Esophagus squamous epithelium (tissue), 5 donors: ENCODE measurements at places on chromosomes 4 and X.

GRCh38 chrX:121836000-121836399 lies 788.6 kb downstream of the GLUD2 start:
- DNase-seq: no peak

DNA sequence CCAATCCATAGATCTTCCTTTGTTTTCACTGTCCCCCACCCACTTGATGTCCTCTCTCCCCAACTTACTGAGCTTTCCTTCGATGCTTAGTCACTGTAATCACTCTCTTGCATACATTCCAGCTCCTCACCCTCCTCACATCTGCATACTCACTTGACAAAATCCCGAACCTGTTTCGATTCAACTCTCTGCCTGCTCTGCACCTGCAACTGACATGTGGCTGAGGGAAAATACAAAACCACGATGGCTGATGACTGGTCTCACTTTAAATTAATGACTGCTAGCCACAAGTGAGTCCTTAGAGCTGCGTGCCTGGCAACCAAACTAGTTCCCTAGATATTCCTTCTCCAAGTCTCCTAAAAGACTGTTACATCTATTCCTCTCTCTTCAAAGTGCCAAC lies 70.4 kb upstream of the FHL1 start:
- no peak for DNase-seq

DNA sequence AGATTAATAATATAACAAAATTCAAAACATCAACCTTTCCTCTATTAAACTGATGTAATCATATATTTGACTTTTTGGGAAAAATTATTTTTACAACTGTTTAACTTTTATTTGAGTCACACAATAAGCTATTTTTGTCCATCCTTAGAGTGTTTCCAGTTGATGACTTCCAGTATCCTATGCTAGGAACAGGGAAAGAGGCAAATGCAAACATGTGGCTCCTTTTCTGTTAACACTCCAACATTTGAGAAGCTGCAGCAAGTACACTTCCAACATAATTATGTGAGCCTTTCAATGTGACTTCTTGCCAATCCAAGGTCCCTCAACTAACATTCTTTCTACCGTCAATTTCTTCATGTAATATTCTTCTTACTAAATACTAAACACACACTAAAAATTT lies 117.7 kb downstream of the PPA2 start:
- DNase-seq: no peak

- no peak for DNase-seq
Observed at GRCh38 chrX:155143959-155144548, 72.2 kb upstream of the VBP1 start.

DNA sequence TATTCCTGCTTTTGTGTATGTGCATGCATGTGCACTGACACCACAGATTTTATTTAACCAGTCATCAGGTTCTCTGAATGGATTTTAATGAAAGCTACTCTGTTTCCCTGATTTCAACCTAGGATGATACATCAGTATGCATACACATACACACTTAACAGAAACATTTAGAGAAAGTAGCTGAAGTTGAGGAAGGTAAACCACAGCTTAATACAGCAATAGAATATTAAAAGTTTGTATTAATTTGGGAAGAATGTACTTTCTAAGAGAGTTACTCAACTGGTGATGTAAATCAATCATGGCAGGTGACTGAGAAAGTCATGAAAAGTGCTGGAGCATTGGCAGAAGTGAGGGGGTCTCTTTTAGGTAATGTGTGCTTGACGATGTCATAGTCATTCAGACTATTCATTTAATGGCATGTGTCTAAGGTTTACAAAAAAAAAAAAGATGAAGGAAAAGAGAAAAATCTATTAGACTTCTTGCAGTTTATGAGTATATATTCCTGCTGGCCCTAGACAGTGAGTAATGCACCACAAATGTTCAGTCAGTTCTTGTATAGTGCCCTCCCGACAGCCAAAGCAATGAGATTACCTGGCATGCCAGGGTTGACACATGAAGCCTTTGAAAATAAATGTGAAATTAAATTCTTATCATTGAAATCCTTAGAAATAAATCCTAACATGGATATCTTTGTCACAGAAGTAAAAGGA lies 187.6 kb downstream of the RAPGEF2 start:
- DNase-seq: no peak

DNA sequence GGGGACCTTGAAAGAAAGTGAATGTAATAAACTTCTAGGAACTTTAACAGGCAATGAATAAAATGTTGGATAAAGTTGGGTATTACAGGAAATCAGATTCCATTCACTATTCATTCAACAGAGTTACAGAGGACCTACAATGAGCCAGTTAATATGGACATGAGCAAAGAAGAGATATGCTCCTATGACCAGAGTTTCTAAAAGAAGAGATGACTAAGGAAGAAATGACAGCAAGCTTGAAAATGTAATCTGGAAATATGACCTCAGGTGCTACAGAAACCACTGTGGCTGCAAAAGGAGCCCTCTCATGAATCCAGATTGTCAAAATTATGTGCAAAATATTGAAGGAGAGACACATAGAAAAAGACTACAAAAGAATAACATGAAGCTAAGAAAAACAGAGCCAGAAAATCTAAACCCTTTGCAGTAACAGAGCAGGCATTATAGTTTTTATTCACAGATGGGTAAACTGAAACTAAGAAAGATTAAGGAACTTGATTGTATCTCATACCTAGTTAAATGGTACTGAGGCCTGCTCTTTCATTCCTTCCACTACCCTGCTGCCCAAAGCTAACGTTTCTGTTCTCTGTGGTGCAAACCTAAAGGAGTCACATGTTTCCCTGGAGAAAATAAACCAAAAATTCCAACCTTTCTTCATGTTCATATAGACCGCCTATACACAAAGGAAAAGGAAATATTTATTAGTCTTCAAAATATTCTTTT lies 378.3 kb downstream of the GBA3 start:
- no peak for DNase-seq
